Psoas muscle (tissue), 8 donors: ENCODE measurements at places on chromosomes 16 and 17.

- no peak for DNase-seq
Measured at GRCh38 chr17:52191491-52191890, 33.0 kb upstream of the CA10 start.

DNA sequence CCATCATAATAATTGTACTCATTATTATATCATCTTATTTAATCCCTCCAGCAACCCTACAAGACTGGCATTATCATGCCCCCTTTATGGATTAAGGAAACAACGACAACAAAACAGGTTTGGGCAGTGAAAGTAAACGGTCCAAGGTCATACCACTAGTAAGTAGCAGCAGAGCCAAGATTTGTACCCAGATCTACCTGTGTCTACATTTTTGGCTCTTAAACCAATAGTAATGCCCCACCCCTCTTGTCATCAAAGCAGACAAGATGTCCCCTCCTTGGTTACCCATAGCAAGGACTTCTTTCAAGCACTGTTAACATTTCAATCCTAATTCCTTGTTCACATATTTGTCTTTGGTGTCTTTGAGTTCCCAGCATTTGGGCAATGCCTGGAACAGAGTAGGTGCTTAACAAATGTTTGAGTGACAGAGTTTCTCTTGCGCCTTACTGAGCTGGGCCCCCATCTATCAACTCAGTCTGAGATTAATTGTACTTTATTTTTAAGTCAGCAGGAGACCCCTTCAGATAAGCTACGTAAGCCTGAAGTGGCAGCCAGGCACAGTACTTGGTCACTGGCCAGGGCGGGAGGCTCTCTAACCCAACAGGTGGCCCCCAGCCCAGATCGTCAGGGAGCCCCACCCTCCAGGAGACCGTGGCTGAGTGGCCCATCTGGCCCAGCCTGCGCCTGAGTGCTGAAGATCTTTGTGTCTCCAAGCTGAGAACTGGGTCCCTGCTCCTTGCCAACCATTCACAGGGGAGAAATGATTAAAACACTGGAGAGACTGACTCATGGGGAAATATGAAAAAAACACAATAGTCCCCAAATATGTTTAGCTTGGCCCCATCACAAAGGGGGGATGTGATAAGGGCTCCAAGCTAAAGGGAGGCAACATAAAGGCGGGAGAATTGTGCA, 75.8 kb downstream of the AXIN2 start:
- DNase-seq: no peak

DNA sequence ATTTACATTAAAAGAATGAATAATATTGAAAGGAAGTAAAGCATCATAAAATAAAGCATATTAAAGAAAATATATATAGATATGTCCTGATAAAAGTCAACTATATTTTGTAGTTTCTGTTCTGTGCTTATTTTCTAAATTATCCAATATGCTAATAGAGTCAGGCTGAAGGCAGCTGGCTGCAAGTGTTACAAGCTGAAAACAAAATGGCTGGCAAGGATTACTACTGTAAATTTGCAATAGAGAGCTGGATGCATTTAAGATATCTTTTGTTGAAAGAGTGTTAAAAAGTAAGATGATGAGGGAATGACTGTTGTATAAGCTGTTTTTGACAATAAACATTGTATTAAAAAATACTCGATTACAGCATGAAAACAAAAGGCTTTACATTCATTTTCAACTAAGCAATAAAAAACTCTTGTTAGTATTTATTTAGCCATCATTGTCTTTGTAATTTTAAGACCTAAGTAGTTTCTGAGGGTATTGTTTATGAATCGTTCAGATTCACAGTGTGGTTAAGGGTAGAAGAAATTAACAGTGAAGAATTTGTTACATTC, 76.3 kb downstream of the TANC2 start:
- no peak for DNase-seq

DNA sequence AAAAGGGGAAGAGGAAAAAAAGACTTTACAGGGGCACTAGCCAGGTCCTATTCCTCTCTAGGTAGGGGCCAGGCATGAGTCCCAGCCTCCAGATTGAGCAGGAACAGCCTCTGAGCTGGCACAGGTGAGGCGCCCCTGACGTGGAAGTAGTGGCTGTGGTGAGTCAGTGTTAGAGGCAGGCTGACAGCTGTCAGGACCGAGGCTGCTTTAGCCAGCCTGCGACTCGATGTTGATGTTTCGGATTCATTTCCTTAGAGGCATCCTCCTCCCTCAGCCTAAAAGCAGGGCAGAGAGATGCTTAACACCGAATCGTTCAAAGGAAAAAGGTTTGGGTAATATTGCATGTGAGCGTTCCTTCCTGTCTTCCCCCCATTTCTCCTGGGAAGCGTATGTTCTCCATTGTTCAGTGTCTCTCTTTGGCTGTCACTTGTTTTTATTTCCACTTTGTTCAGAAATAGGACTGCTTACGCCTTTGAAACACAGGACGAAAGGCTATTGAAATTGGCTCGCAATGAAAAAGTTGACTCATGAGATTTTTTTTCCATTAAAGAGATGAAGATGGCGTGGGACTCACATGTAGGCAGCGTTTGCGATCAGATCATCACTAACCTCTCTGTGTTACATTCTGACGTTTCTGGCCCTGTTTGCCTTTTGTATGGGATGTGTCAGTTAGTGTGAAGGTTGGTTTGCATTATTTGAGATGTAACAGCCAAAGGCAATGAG, 1.3 kb downstream of the KIAA0513 start:
- DNase-seq: peak; percentile 71

- DNase-seq: no peak
Measured at GRCh38 chr17:6059406-6059805, 10.8 kb upstream of the WSCD1 start.

DNA sequence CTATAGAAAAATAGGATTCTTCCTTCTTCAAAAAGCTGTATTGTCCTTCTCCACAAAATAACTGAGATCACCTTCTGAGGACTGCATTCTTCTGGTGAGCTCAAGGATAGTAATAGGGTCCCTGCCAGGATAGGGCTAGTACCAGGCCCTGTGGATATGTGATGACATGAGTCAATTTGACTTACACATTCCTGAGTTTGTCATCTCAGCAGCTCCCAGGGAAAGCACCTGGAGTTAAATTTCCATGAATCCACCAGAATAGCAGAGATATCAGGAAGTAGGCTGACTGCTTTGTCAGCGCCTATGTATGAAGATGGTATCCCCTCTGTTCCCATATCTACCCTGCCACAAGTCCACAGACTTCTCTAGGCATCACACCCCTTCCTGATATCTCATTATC, 225.8 kb downstream of the PMP22 start:
- no peak for DNase-seq

- peak; percentile 97 for DNase-seq
Measured at GRCh38 chr16:85137323-85138072, 25.2 kb upstream of the CIBAR2 start.

DNA sequence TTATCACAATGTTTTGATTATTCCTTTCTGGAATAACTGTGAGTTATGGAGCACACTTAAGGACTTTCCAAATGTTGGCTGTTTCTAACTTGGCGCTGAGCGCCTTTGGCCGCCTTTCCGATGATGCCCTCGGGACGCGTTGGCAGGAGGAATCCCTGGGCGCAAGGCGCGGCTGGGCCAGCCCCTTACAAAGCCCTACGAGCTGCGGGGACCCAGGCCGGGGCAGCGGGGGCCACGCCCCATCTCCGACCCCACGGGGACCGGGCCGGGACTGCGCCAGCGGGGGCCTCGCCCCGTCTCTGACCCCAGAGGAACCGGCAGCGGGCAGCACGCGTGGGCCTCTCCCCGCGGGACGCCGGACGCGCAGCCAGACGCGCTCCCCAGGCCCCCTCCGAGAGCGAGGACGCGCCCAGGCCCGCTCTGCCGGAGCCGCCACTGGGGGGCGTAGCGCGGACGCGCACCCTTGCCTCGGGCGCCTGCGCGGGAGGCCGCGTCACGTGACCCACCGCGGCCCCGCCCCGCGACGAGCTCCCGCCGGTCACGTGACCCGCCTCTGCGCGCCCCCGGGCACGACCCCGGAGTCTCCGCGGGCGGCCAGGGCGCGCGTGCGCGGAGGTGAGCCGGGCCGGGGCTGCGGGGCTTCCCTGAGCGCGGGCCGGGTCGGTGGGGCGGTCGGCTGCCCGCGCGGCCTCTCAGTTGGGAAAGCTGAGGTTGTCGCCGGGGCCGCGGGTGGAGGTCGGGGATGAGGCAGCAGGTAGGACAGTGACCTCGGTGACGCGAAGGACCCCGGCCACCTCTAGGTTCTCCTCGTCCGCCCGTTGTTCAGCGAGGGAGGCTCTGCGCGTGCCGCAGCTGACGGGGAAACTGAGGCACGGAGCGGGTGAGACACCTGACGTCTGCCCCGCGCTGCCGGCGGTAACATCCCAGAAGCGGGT, at the start of gene GAA:
TSS of gene GAA (plus strand) at position 571 of the 935 bp plus-strand sequence. CDS start 3,006 bp downstream, outside the sequence.
- DNase-seq: peak; percentile 94

DNA sequence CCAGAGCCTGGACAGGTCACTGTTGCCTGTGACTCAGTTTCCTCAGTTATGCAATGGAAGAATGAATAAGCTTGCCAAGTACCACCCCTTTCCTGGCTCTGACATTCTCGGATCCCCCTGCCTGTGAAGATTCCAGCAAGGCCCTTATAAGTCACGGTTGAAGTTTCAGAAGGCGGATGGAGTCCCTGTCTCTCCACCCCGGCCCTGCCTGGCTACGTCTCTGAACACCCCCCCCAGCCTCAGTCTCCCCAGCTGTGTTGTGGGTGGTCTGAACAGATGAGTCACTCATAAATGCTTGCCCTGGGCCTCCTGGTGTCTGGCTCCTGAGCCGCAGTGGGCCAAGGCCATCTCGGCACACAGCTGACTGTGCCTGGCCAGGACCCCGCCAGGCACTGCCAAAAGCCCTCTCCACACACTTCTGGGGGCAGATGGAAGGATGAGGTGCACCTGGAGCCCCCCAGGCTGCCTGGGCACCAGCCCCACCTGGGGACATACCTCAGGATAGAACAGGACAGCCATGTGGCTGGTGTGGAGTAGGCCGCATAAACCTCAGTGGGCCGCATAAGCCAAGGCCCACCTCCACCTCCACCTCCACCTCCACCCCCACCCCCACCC, 15.4 kb downstream of the VASN start:
- DNase-seq: no peak

DNA sequence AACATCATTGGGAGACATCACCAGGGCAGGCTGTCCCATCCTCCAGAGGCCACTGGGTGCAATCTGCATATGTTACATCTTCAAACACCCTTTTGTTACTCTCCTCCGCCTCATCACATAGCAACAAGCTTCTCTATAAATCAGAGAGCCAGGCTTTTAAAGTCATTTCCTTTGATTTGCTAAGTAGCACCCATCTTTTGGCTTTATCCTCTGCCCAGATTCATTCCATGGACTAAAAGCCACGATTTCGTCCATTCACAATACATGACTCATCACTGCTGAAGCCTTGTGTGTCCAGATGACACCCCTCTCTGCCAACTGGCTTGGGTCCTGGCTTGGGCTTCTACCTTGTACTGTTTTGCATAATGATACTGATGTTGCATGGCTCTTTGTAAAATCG, 2.0 kb upstream of the KRT38 start:
- DNase-seq: no peak

DNA sequence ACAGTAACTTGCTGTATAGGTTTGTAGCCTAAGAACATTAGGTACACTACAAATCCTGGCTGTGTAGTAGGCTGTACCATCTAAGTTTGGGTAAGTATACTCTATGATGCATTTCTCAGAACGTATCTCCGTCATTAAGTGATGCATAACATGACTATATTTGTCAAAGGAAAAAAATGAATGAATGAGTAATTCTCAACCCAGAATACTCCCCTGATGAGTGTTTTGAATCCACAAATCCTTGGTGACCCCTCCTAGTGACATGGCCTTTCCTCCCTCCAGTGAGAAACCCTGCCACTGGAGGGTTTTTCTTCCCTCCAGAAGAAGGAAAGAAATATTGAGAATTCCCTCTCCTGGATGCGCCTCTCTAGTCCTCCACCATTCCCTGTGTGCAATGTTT, 24.0 kb upstream of the SALL1 start:
- no peak for DNase-seq

DNA sequence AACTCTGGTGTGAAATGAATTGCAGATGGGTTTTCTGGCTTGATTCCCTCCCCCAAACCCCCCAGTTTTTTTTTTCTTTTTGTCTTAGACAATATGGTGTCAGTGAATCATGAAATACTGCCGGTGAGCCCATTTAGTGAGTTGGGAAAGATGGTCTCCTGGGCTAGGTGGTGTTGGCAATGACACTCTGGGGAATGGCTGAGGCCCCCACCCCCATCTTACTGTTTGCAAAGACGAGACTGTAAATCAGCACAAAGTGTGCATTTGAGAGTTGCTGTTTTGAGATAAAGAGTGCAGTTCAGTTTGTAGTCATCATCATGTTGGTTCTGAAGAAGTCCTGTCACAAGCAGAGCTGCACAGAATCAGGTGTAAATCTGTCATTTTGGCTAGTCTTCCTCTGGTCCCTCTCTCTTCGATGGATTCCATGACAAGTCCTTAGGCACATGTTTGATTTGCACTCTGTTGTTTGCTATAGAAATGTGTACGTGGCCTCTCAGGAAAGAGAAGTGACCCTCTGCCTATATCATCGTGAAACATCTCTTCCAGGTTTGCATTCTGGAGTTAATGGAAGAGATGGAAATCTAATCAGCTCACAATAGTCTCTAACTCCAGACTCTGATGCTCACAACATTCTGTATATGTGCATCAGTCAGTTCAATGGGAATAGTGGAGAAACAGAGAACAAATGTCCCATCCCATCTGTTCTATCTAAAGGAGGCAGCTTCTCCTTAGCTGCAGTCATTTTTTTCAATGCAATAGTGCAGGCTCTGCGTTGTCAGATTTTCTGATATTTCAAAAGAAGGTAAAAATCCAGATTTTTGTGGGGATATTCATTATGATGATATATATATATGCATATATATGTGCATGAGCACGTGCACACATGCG, 34.6 kb downstream of the RBFOX1 start:
- DNase-seq: no peak

DNA sequence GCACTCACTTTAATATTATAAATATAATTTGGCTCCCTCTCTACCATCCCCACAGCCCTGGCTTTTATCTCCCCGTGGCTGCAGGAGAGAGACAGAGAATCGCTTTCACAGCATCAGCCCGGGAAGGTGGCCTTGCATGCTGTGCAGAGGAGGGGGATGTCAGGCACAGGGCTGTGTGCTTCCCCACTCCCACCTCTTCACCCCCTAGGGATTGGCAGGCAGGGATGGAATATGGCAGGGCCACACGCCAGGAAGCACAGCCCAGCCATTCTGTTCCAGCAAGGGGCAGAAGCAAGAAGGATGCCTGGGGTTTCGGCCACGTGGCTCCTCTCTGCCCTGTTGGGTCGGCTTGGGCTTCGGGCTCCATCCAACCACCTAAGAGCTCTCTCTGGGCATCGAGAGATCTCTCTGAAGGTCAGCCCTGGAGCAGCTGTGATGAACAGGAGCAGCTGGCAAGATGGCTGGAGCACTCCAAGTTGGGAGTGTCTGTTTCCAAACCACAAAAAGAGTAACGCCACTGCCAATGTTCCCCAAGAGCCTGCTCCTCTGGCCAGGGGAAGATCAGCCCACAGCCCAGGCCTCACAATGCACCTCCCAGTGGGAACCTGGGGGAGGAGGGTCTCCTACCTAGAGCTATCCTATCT, 223.2 kb downstream of the C16orf78 start:
- DNase-seq: peak; percentile 35

DNA sequence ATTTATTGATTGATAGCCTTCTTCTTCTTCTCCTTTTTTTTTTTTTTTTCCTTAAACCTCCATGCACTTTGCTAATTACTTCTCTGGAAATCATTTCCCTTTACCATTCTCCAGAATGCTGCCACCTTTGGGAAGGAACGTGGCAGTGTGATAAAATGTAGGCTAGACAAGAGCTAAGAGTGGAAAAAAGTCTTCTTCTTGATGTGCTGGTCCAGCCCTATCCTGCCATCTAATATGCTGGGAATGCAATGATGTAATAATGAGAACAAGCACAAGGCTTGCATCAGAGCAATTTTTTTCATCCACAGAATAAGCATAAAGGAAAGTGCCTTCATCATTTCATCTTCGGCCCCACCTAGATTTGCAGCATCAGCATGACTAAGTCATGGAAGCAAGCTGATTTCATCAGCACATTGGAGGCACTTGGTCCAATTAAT, 128.7 kb upstream of the ZFHX3 start:
- no peak for DNase-seq
